ENCODE measurements at places on chromosomes 6 and 20.

DNA sequence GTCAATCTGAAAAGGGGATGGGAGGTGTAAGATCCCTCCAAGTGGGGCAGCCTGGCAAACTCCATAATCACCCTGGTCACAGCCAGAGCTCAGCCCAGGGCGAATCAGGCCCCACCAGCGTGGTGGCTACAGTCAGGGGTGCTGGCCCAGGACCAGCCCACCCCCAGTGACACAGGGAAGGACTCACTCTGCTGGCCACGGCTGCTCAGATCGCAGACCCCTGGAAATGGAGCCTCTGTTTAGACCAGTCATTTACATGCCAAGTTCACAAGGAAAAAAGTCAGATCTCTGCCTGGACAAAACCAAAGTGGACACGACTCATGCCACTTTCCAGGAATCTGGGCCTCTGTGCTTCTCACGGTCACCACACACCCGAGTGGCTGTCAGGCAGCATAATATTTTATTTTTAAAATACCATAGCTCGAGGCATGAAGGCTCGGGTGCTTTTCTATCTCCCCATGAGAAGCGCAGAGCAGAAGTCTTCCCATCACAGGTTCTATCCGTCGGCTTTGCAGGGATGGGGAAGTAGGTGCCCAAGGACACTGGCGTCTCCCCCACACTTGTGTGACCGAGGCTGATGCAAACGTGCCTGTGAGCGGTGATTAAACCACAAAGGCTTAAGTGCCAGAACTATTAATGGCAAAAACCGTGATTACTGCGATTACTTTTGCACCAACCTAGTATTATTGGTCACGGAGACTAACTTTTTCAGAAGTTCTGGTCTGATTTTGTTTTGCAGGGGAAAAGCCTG lies 13.0 kb downstream of the PXDC1 start:
- no peak for DNase-seq

DNA sequence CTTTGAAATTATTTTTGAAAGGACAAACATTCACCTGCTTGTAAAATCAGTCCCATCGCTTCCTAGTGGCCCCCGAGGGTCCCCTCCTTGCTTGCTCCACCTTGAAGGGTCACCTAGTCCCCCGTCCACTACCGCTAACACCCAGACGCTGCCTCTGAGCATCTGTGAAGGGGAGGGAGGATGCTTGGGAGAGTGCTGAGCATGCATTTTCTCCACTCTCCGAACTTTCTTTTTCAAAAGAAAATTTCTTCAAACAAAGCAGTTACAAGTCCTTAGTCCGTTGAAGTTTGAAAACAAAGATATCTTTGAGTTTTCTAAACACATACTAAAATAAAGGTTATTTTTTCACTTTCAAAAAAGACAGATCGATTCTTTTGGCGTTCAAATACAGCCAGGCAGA lies 224.3 kb upstream of the ARID1B start:
- no peak for DNase-seq

DNA sequence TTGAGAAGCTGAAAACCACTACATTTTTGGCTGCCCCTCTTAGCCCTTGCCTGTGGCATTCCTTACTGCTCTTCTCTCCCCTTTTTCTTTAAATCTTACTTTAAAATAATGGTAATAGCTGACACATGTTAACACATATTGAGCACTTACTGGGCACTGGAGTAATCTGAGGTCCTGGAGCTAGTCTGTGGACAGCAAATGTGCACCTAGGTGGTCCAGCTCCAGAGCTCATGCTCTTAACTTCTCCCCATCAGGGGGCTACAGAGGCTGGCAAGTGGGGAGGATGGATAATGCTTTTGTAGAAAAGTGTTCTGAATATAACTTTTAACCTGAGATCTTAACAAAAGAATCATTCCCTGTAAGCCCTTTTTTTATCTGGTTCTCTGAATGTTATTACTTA lies 74.8 kb downstream of the ADGRB3 start:
- DNase-seq = no peak

GRCh38 chr6:170108890-170109587 lies 181.8 kb downstream of the DLL1 start:
- no peak for DNase-seq

GRCh38 chr6:166029506-166029905 lies 138.1 kb downstream of the TBXT start:
- DNase-seq = no peak

GRCh38 chr6:64850121-64850520 lies 856.9 kb downstream of the EYS start:
- no peak for DNase-seq

Measured in thoracic aorta (tissue), 2 donors.